NCI-H1436 treated with DMSO at 0.1 percent for 48 hours (cell line): ENCODE measurements at places on chromosomes 11 and 22.

- no peak for DNase-seq
These were observed 1.9 kb upstream of the POLD4 start for GRCh38 chr11:67355023-67355793.

- DNase-seq: no peak
These were observed 1.5 kb downstream of the PANX3 start for GRCh38 chr11:124612567-124613246.

DNA sequence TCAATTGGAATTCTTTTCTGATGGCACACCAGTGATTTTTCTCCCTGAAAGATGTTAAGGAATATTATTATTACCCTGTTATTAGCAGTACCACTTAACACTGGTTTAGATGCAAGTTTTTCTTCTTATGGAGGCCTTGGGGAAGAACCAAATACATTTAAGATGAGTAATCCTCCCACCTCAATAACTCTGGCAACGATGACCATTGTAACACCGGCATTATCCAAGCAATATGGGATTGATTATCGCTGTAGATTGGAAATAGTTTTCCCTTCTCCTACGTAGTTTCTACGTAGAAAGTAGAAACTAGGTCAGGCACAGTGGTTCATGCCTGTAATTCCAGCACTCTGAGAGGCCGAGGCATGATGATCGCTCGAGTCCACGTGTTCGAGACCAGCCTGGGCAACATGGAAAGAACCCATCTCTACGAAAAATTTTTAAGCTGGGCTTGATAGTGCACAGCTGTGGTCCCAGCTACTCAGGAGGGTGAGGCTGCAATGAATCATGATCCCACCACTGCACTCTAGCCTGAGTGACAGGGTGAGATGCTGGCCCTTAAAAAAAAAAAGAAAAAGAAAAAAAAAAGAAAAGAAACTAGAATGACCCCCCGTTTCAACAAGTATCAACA lies 45.5 kb downstream of the PACSIN2 start:
- no peak for DNase-seq

DNA sequence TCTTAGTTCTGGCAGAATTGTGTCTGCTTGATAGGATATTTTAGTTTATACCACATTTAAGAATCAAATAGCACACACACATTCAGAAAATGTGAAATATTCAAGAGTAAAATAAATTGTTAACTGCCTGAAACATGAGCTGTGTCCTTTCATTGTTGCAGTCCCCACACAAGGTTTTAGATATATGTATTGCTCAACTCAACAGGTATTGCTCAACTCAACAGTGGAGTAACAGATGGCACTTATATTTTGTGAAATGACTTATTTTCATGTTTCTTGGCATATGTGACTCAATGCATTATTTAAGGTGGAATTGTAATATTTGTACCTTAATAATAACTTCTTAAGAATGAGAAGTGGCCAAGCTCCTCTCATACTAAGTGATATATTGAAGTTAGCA lies 760.3 kb downstream of the CNTN5 start:
- DNase-seq: no peak

DNA sequence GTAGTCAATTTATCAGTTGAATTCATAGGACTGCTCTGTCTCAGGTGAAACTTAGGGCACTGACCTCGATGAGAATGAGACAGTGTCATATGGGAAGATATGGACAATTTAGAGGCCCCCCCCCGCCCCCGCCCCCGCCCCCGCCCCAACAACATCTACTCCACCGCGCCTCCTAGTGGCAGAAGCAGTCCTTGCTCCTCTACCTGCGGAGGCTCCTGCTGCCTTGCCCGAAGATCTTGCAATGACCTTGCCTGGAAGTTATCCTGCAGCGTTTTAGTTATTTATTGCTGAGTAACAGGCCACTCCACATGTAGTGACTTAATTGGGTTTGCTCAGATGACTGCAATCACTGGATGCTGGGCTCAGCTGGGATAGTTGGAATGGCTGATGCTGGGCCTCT lies 15.2 kb downstream of the SERPINH1 start:
- no peak for DNase-seq

DNA sequence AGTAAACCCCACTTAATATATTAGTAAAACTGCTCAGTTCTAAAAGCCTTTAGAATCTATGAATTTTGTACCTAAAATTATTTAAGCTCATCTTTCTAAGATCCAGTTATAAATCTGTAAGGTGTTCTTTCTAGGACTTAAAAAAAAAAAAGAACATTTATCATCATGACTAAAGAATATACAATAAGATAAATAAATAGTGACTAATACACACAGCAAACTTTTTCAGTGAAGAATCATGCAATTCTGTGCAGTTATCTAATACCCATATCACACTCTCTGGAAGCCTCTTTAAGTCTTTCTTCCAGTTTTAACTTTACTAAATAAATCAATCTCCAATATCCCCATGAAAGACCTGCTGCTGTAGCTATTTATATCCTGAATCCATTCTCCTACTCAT lies 59.8 kb downstream of the CEP57 start:
- no peak for DNase-seq

- DNase-seq: no peak
These were observed 59.6 kb upstream of the SHANK2 start for GRCh38 chr11:71311928-71312510.

DNA sequence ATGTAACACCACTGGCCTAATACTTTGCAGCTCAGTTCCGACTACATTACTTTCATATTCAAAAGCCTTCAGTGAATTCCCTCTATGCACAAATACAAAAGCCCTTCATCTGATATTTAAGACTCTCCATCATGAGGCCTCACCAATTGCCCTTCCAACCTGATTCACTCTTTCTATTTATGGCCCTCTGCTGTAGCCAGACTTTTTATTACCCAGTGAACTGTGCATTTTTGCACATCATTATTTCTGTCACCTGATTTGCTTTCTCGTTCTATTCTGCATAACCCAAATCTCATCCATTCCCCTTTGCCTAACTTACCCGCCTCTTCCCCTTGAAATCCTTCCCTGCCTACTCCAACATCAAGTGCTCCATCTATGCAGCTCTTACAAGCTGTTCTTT lies 78.3 kb downstream of the BBOX1 start:
- no peak for DNase-seq

DNA sequence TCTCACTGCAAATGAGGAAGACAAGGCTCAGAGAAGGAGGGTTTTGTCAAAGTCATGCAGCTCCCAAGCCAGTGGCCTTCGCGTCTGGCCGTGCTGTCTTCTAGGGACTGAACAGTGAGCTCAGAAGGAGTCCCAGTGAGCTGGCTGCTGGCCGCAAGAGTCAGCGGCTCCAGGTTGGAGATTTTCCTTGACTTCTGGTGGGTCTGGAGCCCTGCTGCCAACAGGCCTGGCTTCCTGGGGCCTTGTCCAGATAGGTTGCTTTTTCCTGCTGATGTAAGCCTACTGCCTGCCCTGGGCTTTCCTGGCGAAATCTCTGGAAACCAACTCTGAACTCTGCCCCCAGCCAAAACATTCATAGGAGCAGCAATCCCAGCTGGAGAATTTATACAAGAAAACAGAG lies 272.7 kb upstream of the CADM1 start:
- DNase-seq: no peak

- no peak for DNase-seq
These were observed 46.1 kb downstream of the PHF21A start for GRCh38 chr11:46075168-46075567.

DNA sequence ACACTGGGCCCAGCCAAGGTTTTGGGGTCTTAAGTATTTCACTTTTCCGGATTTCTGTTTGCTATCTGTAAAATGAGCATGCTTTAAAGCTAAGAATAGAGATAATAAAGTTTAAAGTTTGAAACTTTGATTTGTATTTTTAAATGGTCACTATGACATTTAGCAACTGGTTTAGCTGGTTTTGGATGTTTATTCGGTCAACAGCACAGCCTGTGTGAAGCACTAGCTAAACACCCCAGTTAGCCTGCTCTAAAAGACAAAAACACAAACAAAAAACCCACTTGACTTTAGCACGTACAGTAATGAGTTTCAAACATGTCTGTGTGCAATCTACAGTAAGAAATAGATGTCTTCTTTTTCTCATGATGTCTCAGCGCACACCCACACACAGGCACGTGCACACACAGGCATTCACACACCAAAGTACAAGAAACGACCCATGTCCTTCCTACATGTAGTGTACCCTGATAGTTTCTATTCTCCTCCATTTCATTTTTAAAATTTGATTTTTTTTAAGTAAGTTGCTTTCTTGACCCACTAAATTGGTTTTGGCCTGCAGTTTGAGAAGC lies 29.4 kb downstream of the SLC1A2 start:
- DNase-seq: no peak

- no peak for DNase-seq
These were observed 34.2 kb upstream of the PLET1 start for GRCh38 chr11:112294688-112295340.

- no peak for DNase-seq
These were observed 1133.4 kb upstream of the CCDC90B start for GRCh38 chr11:84419616-84420015.

GRCh38 chr11:112050721-112051120 lies 23.1 kb downstream of the PIH1D2 start:
- no peak for DNase-seq

DNA sequence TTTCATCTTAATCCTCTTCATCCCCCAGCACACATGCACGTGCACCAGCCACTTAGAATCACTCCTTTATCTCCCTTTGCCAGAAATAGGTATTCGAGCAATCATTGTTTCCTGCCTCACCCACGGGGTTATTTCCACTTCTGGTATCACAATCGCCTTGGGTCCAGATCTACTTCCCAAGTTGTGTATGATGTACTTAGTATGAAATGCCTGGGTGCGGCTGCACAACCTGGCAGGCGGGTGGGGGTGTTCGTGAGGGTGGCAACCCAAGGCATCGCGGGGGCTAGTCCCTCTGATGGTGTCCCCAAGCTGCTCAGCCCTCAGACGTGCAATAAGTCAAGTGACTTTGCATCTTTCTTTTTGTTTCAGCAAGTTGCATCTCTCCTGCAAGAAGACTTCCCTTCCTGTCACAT lies 475.6 kb downstream of the MIAT start:
- no peak for DNase-seq

GRCh38 chr11:2298795-2299761 lies 2.6 kb downstream of the C11orf21 start:
- DNase-seq: no peak

GRCh38 chr22:38755155-38755910 lies 465 bp downstream of the SUN2 start:
- DNase-seq: no peak

- no peak for DNase-seq
These were observed 9.8 kb upstream of the SPI1 start for GRCh38 chr11:47387944-47388696.

- DNase-seq: no peak
These were observed 14.6 kb downstream of the NF2 start for GRCh38 chr22:29617922-29618629.

- no peak for DNase-seq
These were observed 147.2 kb downstream of the CTTN start for GRCh38 chr11:70545610-70545912.

DNA sequence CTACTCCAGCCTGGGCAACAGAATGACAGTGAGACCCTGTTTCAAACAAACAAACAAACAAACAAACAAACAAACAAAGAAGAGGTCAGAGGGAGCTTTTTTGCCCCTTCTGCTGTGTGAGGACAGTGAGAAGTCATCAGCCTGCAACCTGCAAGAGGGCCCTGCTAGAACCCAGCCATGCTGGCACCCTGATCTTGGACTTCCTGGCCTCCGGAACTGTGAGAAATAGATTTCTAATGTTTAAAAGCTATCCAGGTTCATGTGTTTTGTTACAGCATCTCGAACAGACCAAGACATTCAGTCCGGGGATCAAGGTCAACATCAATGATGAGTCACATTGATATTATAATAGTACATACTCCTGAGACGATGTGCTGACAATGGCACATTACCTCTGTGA lies 41.4 kb upstream of the GRAMD1B start:
- DNase-seq: no peak

DNA sequence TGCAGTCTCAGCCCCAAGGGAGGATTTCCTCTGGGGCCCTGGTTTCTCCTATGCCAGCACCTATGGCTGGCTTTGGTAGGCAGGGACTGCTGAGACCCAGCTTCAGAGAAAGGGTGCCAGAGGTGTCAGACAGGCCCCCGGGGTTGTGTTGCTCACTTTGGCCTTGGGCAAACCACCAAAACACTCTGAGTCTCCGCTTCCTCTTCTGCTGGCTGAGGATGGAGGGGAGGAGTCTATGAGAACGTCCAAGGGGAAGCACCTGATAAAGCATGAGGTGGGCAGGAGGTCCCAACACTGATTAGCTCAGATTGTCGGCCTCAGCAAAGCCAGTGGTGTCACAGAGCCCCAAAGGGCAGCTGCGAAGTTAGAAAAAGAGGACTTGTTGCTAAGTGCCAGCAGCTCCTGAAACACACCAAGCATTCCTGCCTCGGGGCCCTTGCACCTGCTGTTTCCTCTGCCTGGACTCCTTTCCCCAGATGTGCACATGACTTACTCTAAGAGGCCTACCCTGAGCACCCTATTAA lies 10.5 kb downstream of the SMTNL1 start:
- DNase-seq: no peak

GRCh38 chr11:119179983-119180382 lies 5.3 kb upstream of the NHERF4 start:
- no peak for DNase-seq

DNA sequence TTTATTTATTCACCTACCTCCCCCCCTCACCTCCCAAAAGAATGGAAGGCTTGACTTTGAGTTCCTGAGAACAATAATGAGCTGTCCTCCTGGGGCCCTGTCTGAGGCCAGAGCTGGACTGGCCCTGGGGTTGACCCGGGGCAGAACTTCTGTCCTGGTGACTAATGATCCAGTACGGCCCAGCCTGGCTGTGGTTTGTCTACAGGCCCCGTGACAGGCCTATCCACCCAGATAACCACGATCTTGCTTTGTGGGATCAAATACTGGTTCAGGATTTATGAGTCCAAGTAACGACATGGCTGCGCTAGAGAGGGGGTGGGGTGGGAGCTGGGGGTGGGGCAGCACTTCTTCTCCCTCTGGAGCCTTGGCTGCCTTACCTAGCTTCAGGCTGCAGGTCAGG lies 81.5 kb downstream of the WT1 start:
- no peak for DNase-seq

GRCh38 chr11:35073691-35074419 lies 65.1 kb upstream of the CD44 start:
- DNase-seq: no peak

- no peak for DNase-seq
These were observed 55.7 kb downstream of the SYTL2 start for GRCh38 chr11:85755285-85755684.

DNA sequence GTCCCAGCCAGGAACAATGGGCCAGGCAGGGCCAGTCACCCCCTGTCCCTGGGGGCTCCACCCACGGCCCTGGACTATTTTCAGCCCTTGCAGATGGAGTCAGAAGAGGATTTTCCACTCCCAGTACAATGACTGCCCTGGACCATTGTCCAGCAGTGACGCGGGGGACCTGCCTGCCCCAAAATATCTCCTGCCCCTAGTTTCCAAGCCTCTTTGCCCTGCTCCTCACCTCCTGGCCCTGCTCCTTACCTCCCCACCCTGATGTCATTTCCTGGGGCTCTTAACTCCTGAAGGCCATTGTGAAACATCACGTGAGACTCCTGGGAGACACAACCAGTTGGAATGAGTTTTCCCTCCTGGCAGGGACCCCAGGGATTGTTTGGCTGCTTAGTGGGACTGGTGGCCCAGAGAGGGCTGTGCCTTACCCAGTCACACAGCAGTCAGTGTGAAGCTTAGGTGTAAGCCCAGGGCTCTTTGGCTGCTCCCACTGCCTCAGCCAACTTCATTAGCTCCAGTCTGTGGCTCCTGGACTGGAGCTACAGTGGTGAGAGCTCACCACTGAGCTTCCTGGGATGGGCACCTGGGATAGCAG lies 22.2 kb downstream of the P2RY2 start:
- DNase-seq: no peak
